ENCODE measurements at places on chromosomes 5 and 9. TPM values are rescaled to one million over a fixed set of nuclear protein-coding genes. Genes with fewer than 3 reads are reported as not detected.
A peak's percentile ranks its signal among the peaks of the same experiment; 100 is the strongest.

DNA sequence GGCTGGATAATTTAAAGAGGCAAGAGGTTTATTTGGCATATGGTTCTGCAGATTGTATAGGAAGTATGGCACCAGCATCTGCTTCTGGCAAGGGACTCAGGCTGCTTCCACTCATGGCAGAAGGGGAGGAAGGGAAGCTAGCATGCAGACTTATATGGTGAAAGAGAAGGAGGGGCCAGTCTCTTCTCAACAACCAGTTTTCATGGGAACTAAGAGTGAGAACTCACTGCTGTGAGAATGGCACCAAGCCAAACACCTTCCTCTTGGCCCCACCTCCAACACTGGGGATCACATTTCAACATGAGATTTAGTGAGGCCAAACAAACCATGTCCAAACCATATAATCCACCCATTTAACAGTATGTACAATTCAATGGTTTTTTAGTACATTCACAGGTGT lies 113.3 kb upstream of the SHB start:
- H3K27me3 ChIP-seq = no peaks in the 10 kb centered on the region
- no peaks in the 10 kb centered on the region for H3K36me3 ChIP-seq
- no peak overlapping the region for H3K27ac ChIP-seq
- no peak overlapping the region for H3K4me3 ChIP-seq
- no peaks in the 10 kb centered on the region for H3K4me1 ChIP-seq
- peak; percentile 28 for DNase-seq

DNA sequence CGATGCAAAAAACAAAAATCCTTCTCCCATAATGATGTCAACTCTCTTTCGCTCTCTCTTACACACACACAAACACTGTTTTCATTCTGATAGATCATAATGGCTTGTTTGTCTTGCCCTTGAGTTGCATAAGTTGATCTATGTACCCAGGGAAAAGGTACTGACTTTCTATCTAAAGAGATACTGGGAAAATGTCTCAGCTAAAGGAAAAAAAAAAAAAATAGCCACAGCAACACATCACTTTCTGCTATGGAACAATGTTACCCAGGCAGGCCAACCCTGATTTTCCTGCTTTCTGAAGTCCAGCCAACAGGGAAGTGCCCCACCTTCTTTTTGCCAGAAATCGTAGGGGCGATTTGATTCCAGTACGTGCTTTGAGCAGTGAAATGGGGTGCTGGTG lies 212.6 kb upstream of the ACTBL2 start:
- H3K4me1 ChIP-seq = no peaks in the 10 kb centered on the region
- H3K27ac ChIP-seq = no peak overlapping the region
- no peaks in the 10 kb centered on the region for H3K27me3 ChIP-seq
- no peaks in the 10 kb centered on the region for H3K36me3 ChIP-seq

DNA sequence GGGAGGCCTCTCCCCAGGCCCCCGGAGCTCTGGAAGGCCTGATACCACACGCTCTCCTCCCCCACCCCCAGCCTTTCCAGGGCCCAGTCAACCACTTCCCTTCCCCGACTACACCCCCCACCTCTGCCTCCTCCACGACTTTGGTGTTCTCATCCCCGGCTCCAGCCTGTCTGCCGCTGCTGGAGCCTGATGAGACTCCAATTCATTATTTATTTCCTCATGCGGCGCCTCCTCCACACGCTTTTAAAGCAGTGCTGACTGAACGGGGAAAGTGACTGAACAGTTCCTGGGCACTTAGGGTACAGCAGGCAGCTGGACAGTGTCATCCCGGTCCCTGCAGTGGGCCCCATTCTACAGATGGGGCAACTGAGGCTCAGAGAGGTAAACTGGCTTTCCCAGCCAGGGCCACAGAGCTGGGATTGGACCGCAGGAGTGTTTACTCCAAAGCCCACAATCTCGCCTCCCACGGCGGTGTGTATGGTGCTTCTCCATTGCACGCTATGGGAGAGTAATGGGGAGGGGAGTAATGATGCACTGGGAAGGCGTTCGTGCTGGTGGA lies 15.9 kb upstream of the RPL26L1 start:
- peaks cover 81% of the 10 kb centered on the region for H3K36me3 ChIP-seq
- H3K4me1 ChIP-seq = peaks cover 6% of the 10 kb centered on the region
- H3K27ac ChIP-seq = peak overlapping the region; percentile 60
- no peak overlapping the region for H3K4me3 ChIP-seq
- H3K27me3 ChIP-seq = no peaks in the 10 kb centered on the region

DNA sequence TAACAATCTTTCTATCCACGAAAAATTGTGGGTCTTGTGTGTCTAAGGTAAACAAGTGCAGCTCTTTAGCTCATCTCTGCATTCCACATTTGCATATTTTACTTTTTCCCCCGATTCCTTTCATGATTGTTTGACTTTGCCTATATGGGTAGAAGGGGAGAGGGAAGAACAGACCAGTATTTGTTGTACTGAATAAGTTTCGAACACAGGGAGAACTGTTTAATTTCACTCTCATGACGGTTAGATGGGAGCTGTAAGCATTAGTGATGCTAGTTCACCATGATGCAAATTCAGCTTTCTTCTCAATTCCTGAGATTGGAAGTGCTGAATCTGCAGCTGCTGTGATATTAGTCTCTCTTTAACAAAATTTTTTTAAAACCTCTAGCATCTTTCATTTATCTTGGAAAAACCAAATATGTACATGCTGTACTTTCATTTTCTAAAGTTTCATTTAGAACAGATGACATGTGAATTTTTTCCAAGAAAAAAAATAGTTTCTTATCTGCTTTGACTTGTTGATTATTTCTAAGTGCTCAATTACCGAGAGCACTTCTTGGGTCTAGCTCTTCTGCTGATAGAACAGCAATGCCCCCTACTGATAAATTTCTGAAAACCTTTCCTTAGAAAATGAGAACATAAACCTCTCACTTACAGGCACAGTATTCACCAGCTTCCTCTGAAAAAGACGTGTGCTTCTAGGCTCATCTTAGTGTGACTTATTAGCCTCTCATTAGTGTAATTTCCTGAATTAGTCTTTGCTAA lies 149.5 kb downstream of the BAAT start:
- H3K36me3 ChIP-seq = no peaks in the 10 kb centered on the region
- no peaks in the 10 kb centered on the region for H3K27me3 ChIP-seq
- DNase-seq = no peak
- H3K27ac ChIP-seq = no peak overlapping the region
- H3K4me3 ChIP-seq = no peak overlapping the region
- no peaks in the 10 kb centered on the region for H3K4me1 ChIP-seq

GRCh38 chr5:89934069-89934468 lies 475.5 kb downstream of the CETN3 start:
- H3K27ac ChIP-seq = no peak overlapping the region
- no peaks in the 10 kb centered on the region for H3K27me3 ChIP-seq
- DNase-seq = no peak
- H3K36me3 ChIP-seq = no peaks in the 10 kb centered on the region

- H3K36me3 ChIP-seq = no peaks in the 10 kb centered on the region
- H3K4me3 ChIP-seq = no peak overlapping the region
- H3K27me3 ChIP-seq = no peaks in the 10 kb centered on the region
- H3K27ac ChIP-seq = no peak overlapping the region
- H3K4me1 ChIP-seq = no peaks in the 10 kb centered on the region
Measured at GRCh38 chr9:117156144-117156688, 258.6 kb downstream of the ASTN2 start.

DNA sequence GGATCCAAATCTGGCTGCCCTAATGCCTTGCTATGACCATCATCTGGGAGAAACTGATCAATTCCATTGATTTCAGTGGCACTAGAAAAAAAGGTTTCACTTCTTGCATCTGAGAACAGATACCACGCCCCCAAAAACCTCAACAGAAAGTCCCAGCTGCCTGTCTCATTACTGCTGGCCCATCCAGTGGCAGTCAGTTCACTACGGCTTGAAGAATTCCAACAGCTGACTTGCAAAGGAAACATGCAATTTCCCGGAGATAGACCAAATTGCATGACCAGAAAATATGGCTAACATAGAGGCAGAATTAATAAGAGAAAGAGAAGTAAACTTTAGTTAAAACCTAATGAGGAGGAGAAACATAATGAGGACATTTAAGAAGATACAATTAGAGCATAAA lies 48.6 kb downstream of the UGCG start:
- no peaks in the 10 kb centered on the region for H3K27me3 ChIP-seq
- no peak for DNase-seq
- no peak overlapping the region for H3K27ac ChIP-seq
- H3K4me3 ChIP-seq = no peak overlapping the region
- H3K4me1 ChIP-seq = peaks cover 7% of the 10 kb centered on the region

- H3K27me3 ChIP-seq = no peaks in the 10 kb centered on the region
- no peak overlapping the region for H3K27ac ChIP-seq
- no peak for DNase-seq
- no peaks in the 10 kb centered on the region for H3K4me1 ChIP-seq
Measured at GRCh38 chr5:60724126-60724525, 24.2 kb upstream of the DEPDC1B start.

DNA sequence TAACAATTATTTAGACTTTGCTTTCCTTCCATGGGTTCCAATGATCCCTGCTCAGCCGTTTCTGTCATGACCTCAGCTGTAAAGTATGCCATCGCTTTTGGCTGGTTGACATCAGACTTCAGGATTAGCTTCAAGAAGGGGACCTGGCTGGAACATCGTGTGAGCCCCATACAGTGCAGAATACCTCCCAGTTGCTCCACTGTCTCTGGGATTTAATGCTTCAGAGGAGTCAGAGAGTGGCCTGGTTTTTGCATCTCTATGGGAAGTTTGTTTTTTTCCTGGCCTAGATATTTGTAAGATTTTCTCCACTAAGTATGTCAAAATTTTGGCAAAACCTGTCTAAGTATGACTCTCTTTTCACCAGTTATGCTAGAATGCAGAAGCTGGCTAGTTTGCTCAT lies 216.9 kb downstream of the GABBR2 start:
- no peak overlapping the region for H3K27ac ChIP-seq
- no peak overlapping the region for H3K4me3 ChIP-seq
- no peaks in the 10 kb centered on the region for H3K4me1 ChIP-seq
- no peak for DNase-seq
- H3K36me3 ChIP-seq = no peaks in the 10 kb centered on the region

DNA sequence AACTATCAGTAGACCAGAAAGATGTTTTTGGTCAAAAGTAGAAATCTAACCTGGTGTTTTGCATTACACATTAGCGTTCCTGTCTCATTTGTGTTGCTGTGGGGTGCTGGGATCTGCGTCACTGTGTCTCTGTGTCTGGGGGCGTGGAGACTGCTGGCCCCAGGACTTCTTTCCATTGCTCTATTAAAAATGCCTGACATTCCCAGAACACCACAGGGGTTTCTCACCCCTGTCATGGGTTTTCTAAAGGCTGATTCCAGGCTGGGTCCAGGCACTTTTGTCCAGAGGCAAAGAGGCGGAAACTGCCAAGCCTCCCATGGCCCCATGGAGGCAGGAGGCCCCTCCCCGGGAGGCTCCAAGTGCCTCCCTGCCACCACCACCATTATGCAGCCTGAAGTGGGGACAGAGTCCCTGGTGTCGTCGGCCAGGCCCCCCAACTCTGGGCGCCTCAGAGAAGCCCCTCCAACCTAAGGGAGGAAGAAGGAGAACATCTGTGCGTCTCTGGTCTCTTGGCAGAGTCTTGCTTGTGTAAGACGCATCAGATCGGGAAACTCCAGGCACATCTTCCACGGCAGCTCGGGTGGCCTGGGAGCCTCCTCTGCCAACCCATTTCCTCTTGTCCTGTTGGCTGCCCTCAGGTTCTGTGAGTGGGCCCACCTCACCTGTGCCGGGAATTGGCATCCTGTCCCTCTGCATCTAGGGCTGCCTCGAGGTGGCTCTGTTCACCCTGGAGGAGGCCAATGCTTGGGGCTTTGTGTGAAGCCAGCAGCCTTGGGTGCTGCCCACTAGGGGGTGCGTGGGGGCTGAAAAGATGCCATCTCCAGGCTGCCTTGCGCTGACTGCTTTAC lies 13.8 kb upstream of the PLEKHG4B start:
- no peaks in the 10 kb centered on the region for H3K4me1 ChIP-seq
- no peak overlapping the region for H3K4me3 ChIP-seq
- no peaks in the 10 kb centered on the region for H3K36me3 ChIP-seq
- no peak overlapping the region for H3K27ac ChIP-seq
- no peak for DNase-seq

GRCh38 chr5:171644536-171644935 lies 141.1 kb upstream of the SMIM23 start:
- H3K27me3 ChIP-seq = no peaks in the 10 kb centered on the region
- no peaks in the 10 kb centered on the region for H3K4me1 ChIP-seq
- no peak for DNase-seq
- H3K36me3 ChIP-seq = no peaks in the 10 kb centered on the region
- H3K27ac ChIP-seq = no peak overlapping the region
- H3K4me3 ChIP-seq = no peak overlapping the region

GRCh38 chr9:123757960-123758359 lies 172.0 kb downstream of the DENND1A start:
- DNase-seq = no peak
- H3K27ac ChIP-seq = no peak overlapping the region
- no peak overlapping the region for H3K4me3 ChIP-seq
- no peaks in the 10 kb centered on the region for H3K27me3 ChIP-seq

- no peak overlapping the region for H3K4me3 ChIP-seq
- no peaks in the 10 kb centered on the region for H3K27me3 ChIP-seq
- DNase-seq = no peak
- peaks cover 8% of the 10 kb centered on the region for H3K4me1 ChIP-seq
Measured at GRCh38 chr9:96169901-96170300, 132.1 kb downstream of the HSD17B3 start.

- H3K4me3 ChIP-seq = no peak overlapping the region
- H3K4me1 ChIP-seq = no peaks in the 10 kb centered on the region
- no peaks in the 10 kb centered on the region for H3K27me3 ChIP-seq
- H3K36me3 ChIP-seq = no peaks in the 10 kb centered on the region
Measured at GRCh38 chr5:6840136-6840793, 127.0 kb downstream of the TENT4A start.

- H3K4me1 ChIP-seq = peaks cover 19% of the 10 kb centered on the region
- DNase-seq = peak; percentile 86
- peak overlapping the region; percentile 74 for H3K27ac ChIP-seq
- no peak overlapping the region for H3K4me3 ChIP-seq
- no peaks in the 10 kb centered on the region for H3K27me3 ChIP-seq
Measured at GRCh38 chr5:160165137-160166068, 46.2 kb upstream of the PWWP2A start.

- DNase-seq = no peak
- peaks cover 22% of the 10 kb centered on the region for H3K4me1 ChIP-seq
- H3K36me3 ChIP-seq = no peaks in the 10 kb centered on the region
Measured at GRCh38 chr9:121071370-121071755, 3.4 kb upstream of the CNTRL start.

GRCh38 chr9:134937164-134937555 lies 19.4 kb upstream of the FCN1 start:
- peak overlapping the region; percentile 2 for H3K27ac ChIP-seq
- H3K36me3 ChIP-seq = no peaks in the 10 kb centered on the region
- H3K4me3 ChIP-seq = no peak overlapping the region

Gene EFNA5
- 6.6 TPM for total RNA-seq

Gene PCDHA8
- total RNA-seq = 2.1 TPM

Gene IL13
- not detected for total RNA-seq

Gene GLRA1
- not detected for total RNA-seq

Gene PAM
- total RNA-seq = 91.1 TPM

Gene TICAM2
- total RNA-seq = 6.7 TPM

Gene GMCL2
- total RNA-seq = not detected

Gene ORM1
- total RNA-seq = 12.0 TPM

Gene TAF11L9
- total RNA-seq = not detected

Gene GCNT4
- total RNA-seq = 0.33 TPM
